ENCODE measurements at places on chromosomes 3 and 15.
A peak's percentile ranks its signal among the peaks of the same experiment; 100 is the strongest.

DNA sequence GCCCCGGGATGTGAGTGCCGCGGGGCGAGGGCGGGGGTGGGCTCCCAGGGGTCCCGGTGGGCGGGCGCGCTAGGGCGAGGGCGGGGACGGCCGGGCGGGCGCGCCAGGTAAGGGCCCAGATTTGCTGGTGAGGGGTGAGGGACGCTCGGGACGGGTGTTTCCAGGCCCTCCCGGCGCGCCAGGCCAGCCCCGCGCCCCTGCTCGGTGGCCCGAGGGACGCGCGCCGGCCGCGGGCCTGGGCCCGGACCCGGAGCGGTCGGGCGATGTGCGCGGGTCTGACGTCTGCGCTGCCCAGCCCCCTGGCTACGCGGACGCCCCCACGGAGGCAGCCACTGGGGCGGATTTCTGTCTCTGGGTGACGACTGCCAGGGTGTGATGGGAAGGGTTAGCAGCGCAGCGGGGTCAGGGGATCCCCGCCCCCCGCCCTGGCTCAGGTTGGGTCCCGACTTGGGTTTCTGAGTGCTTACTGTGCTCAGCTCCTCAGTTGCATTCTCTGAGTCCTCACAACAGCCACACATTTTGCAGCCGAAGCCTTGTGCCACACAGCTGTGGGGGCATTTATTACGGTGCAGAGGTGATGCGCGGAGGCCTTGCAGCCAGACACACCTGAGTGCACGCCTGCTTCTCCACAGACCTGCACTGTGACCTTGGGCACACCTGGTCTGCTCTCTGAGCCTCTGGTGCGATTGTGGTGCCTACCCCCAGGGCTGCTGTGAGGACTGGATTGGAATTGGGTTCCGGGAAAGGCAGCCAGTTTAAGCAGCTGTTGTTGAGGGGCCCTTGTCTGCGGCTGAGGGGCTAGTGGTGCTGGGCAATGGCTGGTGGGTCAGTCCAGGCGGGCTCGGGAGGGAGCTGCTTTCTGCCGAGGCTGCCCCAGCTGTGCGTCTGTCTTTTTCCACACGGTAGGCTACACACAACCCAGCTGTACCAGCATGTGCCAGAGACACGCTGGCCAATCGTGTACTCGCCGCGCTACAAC lies 523 bp downstream of the HDAC11 start:
- peak; percentile 16 for DNase-seq

GRCh38 chr3:174331095-174331800 lies 527.9 kb upstream of the NAALADL2 start:
- no peak for DNase-seq

- no peak for DNase-seq
Measured at GRCh38 chr3:124643453-124643852, 86.8 kb upstream of the UMPS start.

DNA sequence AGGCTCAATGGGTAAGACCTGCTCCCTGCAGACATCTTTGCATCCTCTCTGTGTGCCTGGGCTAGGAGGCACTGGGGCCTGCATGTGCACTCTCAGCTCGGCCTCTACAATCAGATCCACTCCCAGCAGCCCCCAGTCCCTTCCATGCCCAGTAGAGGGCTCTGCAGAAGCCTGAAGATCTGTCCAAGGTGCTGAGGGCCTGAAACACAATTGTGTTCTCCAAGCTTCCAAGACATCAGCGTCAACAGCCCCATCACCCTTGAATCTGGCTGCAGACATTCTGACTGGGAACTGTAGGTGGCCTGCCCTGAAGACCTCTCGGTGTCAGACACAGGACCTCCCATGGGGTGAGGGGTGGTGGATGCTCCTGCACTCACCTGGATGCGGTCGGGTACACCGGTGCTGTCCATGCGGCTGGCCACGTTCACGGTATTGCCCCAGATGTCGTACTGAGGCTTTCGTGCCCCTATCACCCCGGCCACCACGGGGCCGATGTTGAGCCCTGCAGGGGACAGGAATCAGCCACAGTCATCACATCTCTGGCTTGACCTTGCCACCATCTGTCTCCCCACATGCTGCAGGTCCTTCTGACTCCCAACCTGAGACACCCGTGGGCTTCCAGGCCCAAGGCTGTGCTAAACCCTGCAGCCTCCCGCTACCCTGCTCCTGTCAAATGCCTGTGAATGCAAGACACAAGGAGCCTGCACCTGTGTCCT lies 84.7 kb downstream of the SEC22A start:
- DNase-seq: no peak

DNA sequence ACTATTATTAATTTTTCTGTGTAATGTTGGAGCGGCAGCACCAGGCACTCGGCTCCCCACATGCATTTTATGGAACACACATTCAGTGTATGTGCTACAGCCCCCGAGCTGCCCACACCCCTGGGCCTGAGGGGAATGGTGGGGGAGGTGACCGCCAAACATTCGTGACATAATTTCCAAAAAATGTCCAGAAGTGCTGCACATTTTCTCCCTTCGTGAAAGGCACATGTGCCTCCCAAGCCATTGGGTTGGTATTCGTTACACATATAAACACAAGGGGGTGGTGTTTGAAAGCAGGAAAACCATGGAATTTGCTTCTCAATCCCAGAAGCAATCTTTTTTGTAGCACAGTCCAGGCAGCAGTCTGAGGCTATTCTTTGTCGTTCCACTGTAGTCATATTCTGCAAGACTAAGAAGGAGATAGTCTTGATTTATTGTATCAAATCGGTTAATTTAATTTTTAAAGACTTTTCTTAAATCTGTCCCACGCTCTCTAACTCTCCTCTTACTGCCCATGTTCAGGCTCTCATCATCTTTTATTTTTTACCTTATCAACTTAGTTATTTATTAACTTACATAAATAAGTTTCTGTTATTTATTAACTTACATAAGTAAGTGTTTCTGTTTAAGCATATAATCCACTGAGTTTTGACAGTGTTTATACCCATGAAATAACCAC lies 39.2 kb upstream of the POLR2M start:
- DNase-seq: no peak

- no peak for DNase-seq
Measured at GRCh38 chr3:95351158-95351557, 1288.3 kb downstream of the NSUN3 start.

GRCh38 chr3:76039431-76039830 lies 254.1 kb upstream of the ZNF717 start:
- DNase-seq: no peak

- no peak for DNase-seq
Measured at GRCh38 chr3:119395923-119396358, 67.5 kb downstream of the TMEM39A start.

DNA sequence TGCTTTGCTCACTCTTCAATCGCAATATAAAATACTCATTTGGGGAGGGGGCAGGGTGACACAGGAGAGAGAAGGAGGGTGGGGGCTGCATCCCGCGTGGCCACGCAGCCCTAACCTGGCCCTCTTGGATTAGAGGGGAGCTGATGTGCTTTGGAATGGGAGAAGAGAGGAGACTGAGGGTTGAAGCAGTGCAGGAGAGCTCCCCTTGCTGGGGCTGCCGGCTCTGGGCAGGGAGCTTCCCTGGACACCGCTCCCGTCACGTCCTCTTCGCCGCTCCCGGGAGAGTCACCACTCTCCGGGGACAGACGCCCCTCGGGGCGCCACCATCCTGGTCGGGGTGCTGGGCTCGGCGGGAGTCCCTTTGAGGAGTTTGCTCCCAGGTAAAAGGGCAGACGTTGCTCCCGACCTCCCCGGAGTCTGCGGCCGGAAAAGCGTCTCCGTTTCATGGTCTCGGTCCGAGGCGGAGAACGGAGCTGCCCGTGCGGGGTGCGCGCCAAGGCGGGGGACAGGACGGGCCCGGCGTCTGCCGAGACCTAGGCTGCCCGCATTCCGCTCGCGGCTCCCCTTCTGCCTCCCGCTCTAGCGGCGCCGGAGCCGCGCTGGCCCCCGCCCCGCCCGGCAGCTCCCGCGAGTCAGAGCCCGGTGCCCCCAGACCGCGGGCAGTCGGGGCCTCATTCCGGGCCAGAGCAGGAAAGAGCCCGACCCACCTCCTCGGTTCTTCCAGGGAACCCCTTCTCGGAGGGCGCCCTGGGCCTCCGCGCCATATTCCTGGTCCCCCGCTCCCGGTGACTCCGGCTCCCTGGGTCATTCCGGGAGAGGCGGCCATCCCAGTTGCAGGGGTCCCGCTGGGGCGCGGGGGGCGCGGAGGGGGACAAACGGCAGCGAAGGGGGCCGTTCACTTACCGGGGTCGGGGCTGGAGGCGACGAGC lies 603 bp downstream of the SLC7A14 start:
- DNase-seq: no peak

GRCh38 chr15:31216215-31216911 lies 110.3 kb upstream of the KLF13 start:
- peak; percentile 22 for DNase-seq

DNA sequence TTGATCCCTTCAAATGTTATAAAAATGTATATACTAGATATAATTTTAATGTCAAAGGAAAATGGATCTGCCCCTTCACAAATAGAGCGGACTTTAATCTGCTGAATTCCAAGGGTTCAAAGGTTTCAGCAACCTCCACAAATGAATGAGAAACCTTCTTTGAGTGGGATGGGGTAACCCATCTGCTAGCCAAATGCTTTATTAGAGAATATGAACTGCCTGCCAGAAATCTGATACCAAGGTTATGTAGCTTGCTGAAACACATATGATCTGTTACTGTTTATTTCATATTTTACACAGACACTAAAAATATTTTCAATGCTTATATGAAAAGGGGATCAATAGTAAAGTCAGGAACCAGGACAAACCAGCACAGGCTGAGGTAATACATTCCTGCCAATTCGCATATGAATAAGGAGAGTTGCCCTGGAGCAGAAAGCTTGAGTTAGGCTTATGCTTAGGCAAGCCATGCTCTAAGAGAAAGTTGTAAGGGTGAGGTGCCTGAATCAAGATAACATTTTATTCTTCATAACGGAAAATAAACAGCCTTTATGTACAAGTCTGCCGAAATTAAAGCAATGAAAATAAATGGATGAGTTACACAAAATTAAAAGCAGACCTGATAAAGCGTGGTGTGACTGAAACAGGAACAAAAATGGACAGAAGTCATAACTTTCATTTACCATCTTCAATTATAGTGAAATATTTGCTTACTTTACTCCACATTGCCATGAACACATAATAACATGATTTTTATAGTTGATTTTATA lies 26.5 kb downstream of the PLOD2 start:
- no peak for DNase-seq

- DNase-seq: no peak
Measured at GRCh38 chr15:89378296-89379151, 43.9 kb upstream of the POLG start.
